ENCODE measurements at places on chromosomes 2 and 18.
A peak's percentile ranks its signal among the peaks of the same experiment; 100 is the strongest.

GRCh38 chr2:101551336-101551888 is 76.5 kb upstream of the RFX8 start:
- DNase-seq: no peak

DNA sequence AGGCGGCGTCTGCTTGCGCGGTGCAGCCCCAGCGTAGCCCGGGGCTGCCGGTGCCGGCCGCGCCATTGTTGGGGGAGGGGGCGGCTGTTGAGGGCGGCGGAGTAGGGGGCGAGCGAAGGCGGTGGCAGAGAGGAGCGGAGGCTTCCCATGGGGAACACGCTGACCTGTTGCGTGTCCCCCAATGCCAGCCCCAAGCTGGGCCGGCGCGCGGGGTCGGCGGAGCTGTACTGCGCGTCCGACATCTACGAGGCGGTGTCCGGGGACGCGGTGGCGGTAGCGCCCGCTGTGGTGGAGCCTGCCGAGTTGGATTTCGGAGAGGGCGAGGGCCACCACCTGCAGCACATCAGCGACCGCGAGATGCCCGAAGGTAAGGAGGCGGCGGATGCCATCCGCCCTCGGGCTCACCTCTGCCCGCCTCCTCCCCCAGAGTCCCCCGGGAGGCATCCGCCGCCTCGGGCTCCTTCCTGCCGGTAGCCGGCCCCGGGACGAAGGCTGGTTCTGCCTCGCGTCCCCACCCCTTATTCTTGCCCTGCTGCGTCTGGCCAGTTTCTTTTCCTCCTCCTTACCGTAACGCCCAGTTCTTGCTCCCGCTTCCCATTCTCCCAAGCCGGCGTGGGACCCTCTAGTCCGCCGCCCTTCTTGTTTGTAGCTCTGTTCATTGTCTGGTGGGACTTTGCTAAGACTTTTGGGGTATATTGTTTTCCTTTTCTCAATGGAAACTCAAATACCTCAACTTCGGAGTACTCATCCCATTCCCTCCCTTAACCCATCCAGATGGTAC is 500 bp downstream of the CCNYL1 start:
- DNase-seq: peak; percentile 43

- no peak for DNase-seq
Observed at GRCh38 chr2:16238001-16238761, 297.8 kb downstream of the MYCN start.

- DNase-seq: no peak
Observed at GRCh38 chr2:201831469-201831868, 25.1 kb downstream of the CDK15 start.

GRCh38 chr2:239991689-239992314 is 33.3 kb downstream of the NDUFA10 start:
- DNase-seq: peak; percentile 86

DNA sequence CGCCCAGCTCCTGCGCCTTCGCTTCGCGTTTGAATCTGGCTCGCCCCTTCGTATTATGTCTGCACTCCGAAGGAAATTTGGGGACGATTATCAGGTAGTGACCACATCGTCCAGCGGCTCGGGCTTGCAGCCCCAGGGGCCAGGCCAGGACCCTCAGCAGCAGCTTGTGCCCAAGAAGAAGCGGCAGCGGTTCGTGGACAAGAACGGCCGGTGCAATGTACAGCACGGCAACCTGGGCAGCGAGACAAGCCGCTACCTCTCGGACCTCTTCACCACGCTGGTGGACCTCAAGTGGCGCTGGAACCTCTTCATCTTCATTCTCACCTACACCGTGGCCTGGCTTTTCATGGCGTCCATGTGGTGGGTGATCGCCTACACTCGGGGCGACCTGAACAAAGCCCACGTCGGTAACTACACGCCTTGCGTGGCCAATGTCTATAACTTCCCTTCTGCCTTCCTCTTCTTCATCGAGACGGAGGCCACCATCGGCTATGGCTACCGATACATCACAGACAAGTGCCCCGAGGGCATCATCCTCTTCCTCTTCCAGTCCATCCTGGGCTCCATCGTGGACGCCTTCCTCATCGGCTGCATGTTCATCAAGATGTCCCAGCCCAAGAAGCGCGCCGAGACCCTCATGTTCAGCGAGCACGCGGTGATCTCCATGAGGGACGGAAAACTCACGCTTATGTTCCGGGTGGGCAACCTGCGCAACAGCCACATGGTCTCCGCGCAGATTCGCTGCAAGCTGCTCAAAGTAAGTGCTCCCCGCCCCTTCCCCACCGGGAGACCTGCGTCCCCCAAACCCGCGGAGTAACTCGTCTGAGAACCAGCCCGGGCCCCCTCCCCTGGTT is 453 bp downstream of the KCNJ3 start:
- no peak for DNase-seq

DNA sequence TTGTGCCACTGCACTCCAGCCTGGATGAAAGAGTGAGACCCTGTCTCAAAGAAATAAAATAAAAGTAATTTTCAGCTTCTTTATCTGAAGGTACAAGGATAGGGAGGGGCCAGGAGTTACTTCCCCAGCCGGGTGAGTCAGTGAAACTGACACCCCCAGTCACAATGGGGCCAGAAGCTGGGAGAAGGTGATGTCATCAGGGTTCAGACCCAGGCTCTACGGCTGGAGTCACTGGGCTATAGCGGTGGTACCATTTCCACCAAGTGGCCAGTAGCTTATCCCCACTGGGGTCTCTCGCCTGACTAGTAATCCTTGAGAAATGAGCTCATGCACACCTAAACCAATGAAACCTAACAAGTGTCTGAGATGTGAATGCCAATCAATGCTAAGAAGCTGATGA is 107.9 kb downstream of the ALPK2 start:
- no peak for DNase-seq

- DNase-seq: no peak
Observed at GRCh38 chr2:172861656-172862476, 126.2 kb downstream of the RAPGEF4 start.

DNA sequence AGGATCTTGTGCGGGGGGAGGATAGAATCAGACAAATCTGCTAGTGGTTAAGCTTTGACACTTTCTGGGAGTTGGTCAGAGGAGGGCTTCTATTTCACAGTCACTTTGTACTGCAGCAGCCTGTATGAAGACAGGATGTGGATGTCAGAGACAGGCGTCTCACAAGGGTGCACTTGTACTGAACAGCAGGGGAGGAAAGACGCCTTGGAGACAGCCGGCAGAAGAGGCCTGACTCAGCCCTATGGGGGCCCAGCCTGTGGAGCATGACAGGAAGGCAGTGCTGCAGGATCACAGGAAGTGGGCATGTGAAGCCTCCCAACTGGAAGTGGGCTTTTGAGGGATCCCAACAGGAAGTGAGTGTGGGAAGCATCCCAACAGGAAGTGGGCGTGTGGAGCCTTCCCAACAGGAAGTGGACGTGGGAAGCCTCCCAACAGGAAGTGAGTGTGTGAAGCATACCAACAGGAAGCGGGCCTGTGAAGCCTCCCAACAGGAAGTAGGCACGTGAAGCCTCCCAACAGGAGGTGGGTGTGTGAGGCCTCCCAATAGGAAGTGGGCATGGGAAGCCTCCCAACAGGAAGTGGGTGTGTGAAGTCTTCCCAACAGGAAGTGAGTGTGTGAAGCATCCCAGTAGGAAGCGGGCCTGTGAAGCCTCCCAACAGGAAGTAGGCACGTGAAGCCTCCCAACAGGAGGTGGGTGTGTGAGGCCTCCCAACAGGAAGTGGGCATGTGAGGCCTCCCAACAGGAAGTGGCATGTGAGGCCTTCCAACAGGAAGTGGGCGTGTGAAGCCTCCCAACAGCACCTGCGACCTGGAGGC is 212.3 kb downstream of the SNTG2 start:
- no peak for DNase-seq

DNA sequence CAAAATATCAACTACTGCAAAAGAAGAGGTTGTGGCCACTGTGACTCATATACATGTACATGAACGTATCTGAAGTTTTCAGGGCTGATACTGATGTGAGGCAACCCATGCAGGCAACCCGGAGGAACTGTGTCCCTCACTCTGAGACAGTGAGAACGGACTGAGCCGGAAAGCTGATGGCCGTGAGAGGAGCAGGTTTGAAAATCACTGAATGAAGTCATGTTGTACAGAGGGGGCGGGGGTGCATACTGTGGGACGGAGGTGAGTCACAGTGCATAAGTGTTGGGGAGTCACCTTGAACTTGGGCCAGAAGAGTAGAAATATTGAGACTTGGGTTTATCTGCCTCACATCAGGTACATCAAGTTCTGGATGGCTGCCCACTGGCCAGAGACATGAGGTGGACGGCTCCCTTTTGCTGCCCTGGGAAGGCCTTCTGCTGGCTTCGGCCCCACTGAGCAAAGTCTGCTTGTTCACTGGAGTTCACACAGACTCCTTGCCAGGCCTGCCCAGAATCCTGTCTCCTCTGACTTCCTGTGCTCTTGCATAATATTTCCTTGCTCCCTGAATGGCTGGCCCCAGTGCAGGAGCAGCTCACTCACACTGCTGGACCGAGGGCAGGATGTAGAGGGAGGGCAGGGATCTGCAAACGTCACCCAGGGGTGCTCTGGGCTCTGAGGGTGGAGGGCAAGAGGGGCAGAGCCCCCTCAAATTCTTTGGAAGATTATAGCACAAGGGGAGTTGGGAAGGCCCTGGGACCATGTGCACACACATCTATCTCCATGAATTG is 18.1 kb downstream of the EPAS1 start:
- DNase-seq: peak; percentile 70

DNA sequence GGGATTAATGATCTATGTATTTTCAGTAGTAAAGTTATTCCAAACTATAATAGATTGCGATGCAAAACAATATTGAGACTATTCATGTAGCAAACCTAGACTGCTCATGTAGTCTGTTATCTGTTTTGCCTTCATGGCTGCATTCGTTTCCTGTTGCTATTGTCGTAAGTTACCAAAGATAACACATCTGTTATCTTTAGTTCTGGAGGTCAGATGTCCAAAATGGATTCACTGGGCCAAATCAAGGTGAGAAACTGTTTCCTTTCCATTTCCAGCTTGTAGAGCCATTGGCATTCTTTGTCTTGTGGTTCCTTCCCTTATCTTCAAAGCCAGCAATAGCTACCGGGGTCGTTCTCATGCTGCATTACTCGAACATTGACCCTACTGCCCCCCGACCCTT is 20.9 kb downstream of the ITGAV start:
- DNase-seq: peak; percentile 6

- DNase-seq: no peak
Observed at GRCh38 chr2:241035818-241036396, 37.5 kb downstream of the SNED1 start.

DNA sequence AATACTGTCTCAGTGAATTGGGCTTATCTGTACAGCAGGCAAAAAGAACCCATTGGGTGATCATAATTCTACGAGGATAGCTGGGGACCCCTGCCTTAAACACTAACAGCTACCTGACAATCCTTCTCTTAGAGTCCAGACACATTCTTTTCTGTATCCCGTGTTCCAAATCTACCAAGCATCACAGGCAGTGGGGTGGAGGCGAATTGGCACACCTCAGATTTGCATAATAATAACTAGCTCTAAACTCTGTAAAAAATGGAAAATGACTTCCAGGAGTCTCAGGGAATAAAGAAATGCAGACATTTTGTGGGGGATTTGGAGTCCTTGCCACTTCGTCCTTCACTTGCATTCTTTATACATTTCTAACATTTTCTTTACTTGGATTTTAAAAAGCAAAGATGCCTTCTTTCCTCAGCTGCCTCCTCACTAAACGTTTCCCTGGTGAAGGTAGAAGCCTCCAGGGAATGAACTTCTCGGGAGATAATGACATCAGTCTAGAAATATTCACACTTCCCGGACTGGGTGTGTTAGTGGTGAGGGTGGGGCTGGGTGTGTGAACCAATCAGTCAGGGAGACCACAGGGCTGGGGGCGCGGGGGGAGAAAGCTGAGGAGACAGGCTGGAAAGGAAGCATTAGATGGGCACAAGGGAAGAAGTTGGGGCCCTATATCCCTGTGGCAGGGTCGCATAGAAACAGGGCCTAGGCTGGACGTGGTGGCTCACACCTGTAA is 59.1 kb upstream of the BOD1L2 start:
- DNase-seq: no peak
